Karpas-422 (cell line): ENCODE measurements at places on chromosomes 7 and 10.

DNA sequence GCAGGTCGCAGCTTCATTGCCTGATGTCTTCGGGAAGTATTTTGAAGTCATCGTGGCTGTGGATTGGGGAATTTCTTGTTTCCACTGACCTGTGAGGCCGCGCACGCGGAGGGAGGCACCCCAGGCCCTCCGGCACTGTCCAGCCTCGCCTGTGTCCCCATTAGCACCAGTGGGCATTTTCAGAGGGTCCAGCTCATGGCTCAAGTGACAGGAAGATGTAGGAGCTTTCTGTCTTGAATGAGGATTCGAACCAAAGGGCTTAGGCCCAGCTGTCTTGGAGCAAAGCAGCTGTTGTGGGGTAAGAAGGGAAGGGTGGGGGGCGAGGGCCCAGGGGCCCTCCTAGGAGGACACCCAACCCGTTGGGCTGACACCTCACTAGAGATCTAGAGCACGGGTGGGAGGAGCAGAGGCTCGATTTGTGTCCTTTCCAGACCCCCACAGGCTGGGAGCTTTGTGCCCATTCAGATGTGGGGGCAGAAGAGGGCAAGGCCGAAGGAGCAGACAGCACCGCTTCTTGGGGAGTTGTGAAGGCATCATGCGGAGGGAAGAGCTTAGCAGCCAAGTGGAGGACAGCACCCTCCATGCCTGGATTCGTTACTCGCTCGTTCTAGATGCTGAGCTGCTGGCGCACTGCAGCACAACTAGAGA lies 914 bp downstream of the ZNF37A start:
- DNase-seq, result no peak

GRCh38 chr10:50917486-50917885 lies 32.1 kb upstream of the A1CF start:
- DNase-seq, result no peak

DNA sequence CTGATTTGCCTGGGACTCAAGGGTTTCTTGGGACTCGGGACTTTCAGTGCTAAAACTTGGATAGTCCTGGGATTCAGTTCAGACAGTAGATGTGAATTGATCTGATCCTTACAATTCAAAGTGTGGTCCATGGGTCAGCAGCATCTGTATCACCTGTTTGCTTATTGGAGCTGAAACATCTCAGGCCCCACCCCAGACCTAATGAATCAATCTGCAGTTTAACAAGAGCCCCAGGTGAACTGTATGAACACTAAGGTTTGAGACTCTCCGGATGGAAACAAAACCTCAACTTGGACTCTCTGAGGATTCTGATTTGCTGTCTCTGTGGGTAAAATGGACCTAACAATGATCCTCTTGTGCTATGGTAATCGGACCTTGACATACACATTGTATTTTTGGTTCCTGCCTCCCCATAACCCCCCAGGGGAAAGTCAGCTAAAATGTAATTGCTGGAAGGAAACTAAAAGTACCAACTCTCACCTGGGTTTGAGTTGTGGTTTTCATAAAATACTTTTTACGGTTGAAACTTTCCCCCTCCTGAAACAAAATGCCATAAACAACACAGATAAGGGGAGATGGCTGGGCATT lies 11.7 kb downstream of the CYP26A1 start:
- DNase-seq, result no peak

DNA sequence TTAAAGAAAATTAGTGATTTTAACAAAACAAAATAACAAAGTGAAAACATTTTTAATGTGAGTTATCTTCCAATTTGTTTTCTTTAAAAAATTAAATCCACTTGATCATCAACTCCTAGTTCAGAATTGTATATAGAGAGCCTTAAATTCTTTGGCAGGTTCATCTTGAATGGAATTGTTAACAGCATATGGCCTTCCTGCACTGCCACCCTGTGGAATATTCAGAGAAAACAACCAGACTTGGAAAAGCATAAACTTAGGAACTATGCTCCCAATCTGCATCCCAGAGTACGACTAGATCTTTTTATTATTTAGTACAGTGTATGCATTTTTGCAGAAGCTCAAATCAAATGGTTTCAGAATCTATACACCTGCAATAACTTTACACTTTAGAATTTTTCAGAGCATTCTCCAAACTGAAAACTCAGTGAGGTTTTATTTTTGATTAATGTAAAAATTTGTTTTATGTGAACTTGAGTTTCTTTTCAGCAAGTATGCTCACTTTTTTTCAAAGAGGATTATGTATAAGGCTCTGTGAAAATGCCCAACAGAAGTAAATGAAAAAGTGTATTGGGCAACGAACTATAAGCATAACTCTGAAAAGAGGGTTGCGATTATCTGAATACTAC lies 44.9 kb upstream of the ANK3 start:
- peak; percentile 58 for DNase-seq

DNA sequence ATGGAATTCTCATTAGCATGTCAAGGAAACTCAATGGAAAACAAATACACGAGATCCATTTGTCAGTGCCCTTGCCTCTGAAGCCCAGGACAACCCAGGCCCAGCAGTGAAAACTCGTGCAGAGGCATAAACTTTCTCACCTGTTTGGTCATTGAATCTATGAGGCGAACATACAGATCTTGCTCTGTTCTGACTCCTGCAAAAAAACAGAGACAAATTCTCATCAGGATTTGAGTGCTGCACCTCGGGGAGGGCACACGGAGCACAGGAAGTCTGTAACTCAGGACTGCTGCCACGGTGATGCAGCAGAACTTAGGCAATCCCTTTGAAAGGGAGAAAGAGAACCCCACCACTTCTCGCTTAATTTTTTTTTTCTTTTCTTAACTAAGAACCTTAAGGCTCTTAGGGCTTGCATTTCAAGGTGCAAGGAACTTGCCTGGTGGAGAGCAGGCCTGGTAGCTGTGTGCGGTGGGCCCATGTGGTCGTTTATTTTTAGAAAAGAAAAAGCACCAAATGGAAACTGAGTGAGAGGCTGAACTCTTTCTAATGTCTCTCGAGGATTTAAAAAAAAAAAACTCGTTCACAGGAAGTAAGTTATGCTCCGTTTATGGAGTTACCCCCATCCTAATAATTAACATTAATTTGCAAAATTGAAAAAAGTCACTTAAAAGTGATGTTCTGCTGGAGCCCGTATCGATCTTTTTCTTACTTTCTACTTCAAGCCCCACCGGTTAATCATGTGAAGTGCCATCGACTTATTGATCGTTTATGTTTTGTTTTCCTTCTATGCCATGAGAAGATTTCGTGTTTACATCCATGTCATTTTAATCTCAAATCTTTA lies 1.8 kb downstream of the EBF3 start:
- DNase-seq, result no peak
